ENCODE measurements at places on chromosomes 4 and X.

DNA sequence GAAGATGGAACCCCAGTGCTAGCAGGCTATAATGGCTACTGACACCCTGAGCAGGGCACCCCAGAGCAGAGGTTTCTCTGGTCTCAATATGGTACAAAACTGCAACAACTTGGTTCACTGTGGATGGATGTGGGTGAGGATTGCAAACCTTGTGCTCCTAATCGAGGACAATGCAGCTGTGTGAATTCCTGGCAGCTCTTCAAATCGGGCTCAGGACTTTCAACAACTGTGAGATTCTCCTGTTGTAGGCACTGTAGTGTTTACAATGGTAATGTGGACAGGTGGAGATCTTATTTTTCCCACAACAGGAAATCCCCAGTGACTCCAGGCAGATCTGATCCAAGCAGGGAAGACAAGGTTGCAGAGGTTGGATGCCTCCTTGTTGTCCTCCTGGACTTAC, 101.5 kb downstream of the RCHY1 start:
- no peak for DNase-seq

- DNase-seq: no peak
These were observed 14.9 kb upstream of the CXCL8 start for GRCh38 chr4:73725510-73725909.

DNA sequence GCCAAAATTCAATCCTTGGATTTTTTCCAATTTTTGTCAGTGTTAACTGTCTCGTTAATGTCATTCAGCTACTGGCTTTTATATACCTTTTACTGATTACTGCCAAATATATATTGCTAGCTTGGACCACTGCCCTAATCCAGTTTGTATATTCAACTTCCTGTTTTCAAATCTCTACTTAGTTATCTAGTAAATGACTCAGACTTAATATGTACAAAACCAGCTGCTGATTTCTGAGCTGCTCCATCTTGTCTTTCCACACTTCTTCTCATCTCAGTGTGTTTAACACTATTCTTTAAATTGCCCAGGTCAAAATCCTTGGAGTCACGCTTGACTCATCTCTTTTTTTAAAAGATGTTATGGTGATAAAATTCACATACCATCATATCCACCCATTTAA, 1196.7 kb downstream of the RAPGEF2 start:
- DNase-seq: no peak

GRCh38 chr4:171101845-171102244, 711.4 kb upstream of the GALNTL6 start:
- DNase-seq: no peak

DNA sequence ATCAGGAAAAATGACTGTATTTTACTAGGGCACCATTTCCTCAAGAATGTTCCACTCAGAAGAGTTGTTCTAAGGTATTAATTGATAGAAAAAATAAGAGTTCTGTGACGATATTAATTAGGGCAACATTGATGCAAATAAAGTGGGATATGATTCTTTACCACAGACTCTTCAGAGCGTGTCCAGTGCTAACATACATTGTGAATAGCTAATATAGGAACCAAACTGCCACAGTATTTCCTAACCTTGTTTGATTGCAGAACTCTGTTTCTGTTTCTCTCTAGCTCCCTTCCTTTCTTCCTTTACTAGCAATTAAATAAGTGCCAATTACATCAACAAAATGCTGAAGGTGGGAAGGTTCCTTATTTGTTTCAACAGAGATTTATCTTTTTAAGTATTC, 154.1 kb upstream of the CPEB2 start:
- DNase-seq: no peak

GRCh38 chrX:133403984-133404383, 11.3 kb downstream of the GPC4 start:
- DNase-seq: no peak

DNA sequence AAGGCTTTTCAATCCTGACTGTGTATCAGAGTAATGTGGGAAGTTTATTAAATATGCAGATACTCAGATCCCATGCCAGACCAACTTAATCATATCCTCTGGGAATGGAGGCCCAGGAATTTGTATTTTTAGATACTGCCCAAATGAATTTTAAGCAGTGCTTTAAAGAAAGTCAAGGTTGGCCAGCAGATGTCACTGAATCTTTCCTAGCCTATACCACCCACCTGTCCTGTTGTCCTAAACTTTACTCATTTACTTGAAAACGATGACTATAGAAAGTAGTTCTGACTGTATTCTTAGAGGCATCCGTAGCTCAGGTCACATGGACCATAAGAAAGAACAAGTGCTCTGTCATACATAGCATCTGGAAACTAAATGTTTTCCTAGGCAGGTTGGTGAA, 79.9 kb downstream of the AMOT start:
- peak; percentile 7 for DNase-seq
